Hypothalamus (tissue), 51 donors: ENCODE measurements at places on chromosomes 2 and 18.

DNA sequence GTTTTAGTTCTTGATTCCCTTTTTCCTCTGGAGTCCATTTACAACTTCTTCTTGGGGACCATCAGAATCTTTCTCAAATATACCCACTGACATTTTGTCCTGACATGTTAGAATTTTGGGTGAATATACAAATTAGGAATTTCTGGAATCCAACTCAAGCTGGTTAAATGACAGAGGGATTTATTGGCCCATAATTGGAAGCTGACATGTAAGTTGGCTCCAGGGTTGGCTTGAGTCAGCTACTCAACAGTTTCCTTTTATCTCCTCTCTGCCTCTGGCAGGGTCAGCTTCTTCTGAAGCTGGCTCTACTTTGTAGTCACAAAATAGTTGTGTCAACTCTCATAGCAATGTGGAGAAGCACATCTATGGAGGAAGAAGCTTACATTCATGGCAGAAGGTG, 36.6 kb upstream of the PPP1R1C start:
- no peak for DNase-seq

DNA sequence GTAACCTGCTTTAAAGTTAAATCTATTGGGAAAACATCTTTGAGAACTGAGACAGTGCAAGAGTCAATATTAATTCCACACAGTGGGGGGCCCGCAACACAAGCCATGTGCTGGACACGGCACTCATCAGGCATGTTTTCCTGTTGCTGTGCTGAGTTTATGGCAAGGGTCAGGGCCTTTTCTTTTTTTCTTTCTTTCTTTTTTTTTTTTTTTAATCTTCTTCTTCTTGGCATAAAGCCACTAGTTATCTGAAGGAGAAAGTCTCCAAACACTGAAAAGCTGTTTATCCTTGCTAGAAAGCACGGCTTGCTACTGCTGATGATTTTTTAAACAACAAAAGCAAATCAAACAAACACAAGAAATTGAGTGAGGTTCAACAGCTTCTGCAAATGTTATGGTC, 252.1 kb downstream of the ZNF521 start:
- no peak for DNase-seq

DNA sequence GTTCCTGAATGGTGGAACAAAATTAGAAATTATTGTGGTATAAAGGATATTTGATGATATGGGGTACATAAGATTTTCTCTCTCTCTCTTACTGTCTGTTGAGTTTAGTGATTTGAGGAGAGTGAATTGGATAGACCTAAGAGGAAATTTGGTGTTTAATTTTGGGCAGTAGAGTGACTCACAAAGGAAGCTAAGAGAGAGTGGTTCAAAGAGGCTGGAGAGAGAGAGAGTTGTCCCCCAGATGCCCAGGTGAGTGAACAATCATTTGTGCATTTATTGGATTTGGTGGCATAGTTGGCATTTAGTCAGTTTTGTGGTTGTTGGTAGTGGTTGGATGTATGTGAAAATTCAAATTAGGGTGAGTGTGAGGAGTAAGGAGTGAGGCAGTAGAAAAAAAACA, 56.8 kb downstream of the GPD2 start:
- DNase-seq, result no peak

DNA sequence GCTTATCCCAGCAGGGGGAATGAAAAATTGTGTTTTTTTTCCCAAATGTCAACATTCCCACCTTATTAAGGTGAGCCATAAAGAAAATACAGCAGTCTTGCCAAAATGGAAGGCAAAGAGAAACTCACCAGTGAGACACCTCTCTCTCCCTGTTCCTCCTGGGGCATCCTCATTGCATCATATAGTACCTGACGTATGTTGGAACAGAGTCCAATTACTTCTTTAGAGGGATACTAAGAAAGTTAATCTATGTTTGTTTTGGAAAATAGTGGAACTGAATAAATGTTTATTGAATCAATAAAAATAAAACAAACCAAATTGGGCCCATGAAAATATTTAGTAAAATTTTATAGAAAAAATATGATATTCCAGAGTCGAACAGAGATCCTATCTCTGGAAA, 700.4 kb downstream of the LRRTM4 start:
- DNase-seq, result no peak

GRCh38 chr2:939936-940601, 10.6 kb upstream of the SNTG2 start:
- DNase-seq, result no peak
